Activated CD4-positive, alpha-beta T cell treated with anti-CD3 and anti-CD28 coated beads, Interleukin-2, amount 50 U/mL, for 24 hours (primary cell): ENCODE measurements at places on chromosomes 6 and 20.

DNA sequence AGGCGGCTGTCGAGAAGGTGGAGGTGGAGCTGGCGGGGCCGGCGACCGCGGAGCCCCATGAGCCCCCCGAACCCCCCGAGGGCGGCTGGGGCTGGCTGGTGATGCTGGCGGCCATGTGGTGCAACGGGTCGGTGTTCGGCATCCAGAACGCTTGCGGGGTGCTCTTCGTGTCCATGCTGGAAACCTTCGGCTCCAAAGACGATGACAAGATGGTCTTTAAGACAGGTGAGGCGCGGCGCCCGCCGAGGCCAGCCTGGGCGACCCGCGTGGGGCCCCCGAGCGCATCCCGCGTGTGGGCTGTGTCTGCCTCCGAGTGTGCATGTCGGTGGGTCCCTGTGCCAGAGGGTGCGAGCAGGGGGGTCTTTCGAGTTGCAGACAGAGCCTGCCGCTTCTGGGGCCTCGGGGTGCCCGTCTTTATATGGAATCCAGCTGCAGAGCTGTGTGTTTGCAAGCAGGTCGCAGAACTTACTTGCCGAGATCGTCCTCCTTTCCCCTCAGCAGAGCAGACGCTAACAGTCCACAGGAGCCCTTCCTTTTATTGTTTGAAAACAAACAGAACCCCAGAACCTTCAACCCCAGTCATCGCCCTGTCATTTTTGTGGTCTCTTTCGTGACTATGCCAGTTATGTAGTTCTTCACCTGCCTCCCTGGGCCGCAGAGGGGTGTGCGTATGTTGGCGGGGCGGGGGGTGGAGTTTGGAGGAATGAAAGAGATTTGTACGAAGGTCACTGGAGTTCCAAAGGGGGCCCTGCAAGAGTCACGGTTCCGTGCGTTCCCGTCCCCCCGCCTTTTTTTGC is 766 bp downstream of the SLC16A10 start:
- DNase-seq = peak; percentile 25

DNA sequence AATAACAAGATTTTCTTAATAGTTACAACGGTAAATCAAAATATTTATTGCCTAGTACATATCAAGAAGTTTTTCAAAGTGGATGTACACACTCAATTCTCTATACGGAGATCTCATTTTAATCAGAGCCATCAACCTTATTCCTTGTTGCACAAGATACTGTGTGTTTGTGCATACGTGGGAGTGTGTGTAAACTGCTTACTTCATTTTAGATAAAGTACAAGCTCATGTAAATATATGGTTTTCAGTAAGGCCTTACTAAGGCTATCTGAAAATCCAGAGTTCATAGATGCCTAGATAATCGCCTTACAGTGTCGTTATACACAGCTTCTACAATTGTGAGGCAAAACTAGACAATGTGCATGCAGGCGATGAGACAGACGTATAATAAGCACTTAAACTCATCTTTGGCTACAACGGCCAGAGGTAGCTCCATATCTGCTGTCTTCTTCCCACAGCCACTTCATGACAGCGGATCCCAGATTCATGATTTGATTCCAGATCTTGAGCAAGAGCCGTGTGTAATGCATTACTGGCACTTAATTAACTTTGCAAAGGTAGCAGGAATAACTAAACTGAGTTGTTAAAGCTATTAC is 2.5 kb downstream of the PERP start:
- no peak for DNase-seq

GRCh38 chr6:155418017-155418761 is 37.5 kb downstream of the NOX3 start:
- DNase-seq = peak; percentile 77

DNA sequence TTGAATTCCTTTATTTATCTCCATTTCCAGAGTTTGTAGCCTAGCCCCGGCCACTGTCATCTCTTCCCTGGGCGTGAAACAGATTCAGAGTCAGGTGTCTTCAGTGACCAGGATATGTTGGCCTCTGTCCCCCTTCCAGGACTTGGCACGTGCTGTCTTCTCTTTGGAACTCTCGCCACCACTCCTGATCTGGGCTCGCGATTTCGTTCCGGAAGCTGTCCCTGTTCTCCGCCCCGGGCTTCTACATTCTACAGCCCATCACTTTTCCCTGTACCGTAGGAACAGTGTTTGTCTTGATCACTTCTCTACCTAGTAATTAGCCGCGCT is 739 bp downstream of the GSS start:
- DNase-seq = no peak

- no peak for DNase-seq
Measured at GRCh38 chr6:144590532-144590931, 305.4 kb downstream of the UTRN start.
